ENCODE measurements at places on chromosomes 5 and 9.

- DNase-seq, result no peak
Measured at GRCh38 chr5:175168882-175169507, 275.0 kb downstream of the DRD1 start.

DNA sequence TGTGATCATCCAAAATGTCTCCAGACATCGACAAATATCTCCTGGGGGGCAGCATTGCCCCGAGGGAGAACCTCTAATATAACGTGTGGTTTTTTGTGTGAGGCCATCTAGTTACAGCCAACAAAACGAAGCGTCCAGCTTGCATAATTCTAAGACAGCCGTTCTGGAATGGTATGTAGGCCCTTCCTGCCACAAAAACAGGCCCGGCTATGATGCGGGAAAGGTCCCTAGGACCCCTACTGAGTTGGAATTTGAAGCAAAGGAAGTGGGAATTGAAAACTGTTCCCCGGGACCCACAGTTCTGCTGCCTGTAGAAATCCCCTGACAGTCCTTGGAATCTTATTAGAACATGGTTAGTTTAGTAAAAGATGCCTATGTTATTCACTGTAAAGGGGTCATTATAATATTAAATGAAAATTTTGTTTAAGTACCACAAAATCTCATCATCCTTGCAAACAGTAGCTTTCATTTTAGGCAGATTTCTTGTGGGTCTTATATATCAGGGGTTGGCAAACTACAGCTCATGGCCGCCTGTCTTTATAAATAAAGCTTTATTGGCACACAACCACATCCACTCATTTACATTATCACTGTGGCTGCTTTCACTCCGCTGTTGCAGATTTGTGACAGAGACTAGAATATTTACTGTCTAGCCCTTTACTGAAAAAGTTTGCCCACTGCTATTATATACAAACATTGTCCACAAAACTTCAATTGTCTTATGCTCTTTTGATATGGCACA lies 70.7 kb downstream of the MSX2 start:
- no peak for DNase-seq

DNA sequence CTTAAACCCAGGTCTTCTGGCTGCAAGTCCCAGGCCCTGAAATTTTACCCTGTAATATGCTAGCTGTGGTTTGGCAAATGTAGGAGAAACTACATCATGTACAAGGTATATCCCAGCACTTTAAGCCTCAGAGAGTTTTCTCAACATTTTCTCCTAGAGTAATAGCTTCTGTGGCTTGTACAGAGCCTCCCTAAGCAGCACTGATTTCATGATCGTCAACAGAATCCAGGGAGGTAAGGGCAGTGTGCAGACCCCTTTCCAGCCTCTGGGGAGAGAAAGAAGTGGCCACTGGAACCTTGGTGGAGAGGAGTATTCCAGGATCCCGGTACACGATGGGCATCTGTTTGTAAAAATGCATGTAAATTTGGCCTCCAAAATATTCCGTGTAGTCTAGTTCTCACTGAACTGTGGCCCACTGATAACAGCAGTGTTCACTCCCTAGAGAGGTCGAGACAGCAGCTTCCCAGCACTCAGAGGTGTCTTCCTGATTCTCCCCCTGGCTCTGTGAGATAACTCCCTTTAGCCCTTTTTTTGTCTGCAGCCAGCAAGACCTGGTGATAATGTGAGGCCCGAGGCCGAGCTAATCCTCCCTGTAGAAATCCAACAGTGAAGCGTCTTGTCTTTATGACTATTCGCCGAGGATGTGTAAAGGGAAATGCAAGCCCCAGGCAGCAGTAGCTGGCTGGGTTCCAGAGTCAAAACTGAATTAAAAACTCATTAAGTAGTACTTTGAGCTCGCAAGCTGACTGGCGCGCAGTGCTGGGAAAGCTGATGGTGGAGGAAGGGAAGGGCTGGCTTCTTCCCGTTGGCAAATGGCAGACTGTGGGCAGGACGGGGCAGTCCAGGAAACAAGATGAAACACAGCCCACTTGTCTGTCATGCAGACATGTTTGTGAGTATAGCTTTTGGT lies 59.0 kb downstream of the MAP1B start:
- no peak for DNase-seq

DNA sequence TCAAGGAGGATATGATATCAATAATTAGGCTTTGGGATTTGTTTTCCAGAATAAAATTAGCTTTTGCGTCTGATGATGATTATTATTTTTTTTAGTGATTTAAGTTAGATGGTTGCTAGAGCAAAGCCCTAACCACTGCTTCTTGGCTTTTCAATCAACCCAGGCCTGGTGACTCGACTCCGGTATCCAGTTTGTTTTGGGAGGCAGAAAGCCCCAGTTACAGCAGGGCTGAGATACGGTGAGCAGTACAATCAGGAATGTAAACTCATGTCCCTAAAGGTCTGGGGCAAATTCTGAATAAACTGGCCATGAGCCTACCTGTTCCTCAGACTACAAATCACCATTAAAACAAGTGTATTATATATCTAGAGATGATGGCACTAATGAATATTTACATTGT lies 24.4 kb upstream of the CYFIP2 start:
- DNase-seq, result no peak

- no peak for DNase-seq
Measured at GRCh38 chr9:107685901-107686300, 196.3 kb upstream of the KLF4 start.

GRCh38 chr9:120865176-120865575 lies 11.8 kb downstream of the PHF19 start:
- DNase-seq, result no peak

DNA sequence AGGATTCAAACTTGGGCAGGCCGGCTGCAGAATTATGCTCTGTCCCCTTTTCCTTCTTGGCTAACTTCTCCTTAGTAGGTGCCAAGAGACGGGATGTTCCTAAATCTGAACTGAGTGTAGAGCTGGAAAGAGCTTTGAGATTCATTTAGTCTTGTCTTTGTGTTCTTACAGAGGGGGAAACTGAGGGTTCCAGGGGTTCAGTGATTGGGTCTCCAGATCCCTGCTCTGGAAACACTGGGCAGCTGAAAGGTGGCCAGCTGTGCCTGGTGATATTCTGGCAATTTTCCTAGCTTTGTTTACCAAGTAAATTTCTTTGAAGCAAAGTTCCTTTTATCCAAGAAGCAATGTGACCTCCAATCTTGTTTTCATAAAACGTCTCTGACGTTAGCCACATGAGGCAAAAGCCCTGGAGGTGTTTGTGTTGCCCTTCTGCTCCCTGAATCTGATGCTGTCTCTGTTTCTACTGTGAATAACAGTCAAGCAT lies 288.7 kb downstream of the ZSWIM6 start:
- DNase-seq, result no peak

- no peak for DNase-seq
Measured at GRCh38 chr5:176916337-176916736, 17.2 kb upstream of the HK3 start.

GRCh38 chr5:66617991-66618768 lies 22.0 kb downstream of the MAST4 start:
- no peak for DNase-seq

- no peak for DNase-seq
Measured at GRCh38 chr5:6723122-6723815, 10.0 kb downstream of the TENT4A start.

DNA sequence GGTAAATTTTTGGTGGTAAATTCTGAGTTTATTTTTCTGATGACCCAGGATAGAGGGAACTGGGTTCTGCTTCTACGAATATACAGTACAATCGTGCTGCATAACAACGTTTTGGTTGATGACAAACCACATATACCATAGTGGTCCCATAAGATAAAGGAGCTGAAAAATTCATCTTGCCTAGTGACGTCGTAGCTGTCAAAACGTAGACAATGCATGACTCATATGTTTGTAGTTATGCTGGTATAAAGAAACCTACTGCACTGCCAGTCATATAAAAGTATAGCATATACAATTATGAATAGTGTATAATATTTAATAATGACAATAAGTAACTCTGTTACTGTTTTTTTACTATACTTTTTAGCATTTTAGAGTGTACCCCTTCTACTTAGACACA lies 244.0 kb downstream of the GAS1 start:
- no peak for DNase-seq

DNA sequence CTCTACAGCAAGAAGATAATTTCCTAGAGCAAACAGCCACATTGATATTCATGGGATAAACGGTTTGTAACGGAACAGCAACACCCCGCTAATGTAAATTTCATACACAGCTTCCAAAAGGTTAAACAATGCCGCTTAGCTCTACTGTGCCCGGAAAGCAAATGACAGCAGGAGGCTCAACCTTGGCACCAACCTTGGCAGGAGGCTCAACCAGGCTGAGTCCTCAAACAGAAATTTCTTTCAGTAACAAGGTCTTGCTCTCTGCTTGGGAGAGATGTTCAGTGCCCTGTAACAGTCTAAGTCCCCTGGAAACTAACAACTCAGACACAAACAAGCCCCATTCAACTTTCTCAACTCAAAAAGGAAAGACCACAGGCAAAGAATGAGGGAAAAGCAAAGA lies 11.1 kb upstream of the PPP1R2B start:
- no peak for DNase-seq

- no peak for DNase-seq
Measured at GRCh38 chr5:1745123-1745795, 54.4 kb downstream of the MRPL36 start.

DNA sequence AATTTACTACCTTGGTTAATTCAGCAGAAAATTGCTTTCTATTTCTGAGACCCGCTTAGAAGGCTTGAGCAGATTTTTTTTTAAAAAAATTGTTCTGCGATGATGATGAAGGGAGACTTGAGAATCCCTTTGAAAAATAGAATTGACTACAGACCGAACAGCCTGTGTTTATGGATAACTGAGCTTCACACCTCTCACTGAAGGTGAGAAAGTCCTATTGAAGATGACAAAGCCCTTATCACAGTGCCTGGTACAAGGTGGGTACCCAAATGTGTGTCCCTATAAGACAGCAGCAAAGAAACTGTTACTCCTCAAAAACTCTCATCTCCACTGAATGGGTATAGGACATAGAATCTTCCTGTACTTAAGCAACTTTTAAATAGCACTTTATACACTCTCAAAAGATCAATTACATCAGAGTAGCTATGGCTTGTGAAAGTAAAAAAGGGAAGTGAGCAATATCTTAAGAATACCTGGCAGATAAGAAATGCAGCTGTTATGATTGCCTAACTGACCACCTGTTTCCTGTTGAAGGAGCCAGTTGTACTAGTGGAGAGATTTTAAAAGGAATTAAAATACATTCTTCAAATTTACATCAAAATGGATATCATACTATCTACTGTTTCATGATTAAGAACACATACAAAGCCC lies 419.7 kb downstream of the CHSY3 start:
- no peak for DNase-seq

Measured in stimulated activated CD4-positive, alpha-beta T cell treated with anti-CD3 and anti-CD28 coated beads, Interleukin-2, amount 100 ng/mL, for 48 hours (primary cell).